ENCODE measurements at places on chromosomes 7 and 10.

DNA sequence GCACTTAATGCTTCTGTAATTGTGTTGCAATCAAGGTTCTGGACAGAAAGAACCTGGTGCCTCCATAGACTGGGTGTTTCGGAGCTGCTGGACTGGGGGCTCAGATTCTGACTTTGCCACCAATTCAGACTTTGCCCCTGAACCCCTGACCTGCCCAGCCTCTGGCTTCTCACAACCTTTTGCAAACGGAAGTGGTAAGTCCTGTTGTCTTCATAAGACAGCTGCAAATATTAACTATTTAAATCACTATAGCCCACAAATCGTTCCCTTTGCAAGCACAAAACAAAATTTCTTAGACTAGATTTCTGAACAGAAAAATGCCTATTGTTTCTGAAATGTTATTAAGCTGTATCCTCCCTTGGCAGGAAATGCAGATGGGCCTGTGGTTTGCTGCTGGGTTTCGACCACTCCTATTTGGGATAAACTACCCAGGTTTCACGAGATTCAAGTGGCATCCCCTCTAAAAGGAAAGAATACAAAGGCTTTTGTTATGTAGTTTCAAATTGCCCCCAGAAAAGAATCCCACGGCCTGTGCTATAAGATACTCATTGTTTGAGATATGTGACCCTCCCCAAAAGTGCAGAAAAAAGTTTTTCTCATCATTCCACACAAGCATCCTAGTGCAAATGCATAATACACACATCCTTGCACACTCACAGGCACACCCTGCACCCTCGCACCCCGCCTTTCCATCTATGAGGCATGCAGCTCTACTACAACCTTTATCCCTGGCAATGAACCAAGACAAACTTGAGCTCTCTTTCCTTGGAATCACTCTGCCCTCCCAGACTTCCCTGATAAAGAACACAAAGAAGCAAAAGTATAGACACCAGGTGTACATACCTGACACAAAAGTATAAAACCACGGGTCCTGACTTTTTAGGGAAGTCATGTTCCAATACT, 209.1 kb downstream of the PRPF18 start:
- no peak for DNase-seq

- no peak for DNase-seq
Observed at GRCh38 chr7:127907110-127908040, 123.9 kb downstream of the LRRC4 start.

- no peak for DNase-seq
Observed at GRCh38 chr7:5567790-5568189, 144.2 kb upstream of the TNRC18 start.

- no peak for DNase-seq
Observed at GRCh38 chr7:101960985-101961708, 143.7 kb downstream of the CUX1 start.

- no peak for DNase-seq
Observed at GRCh38 chr7:83494683-83495082, 154.3 kb downstream of the SEMA3E start.

GRCh38 chr10:22326145-22326702, 5.3 kb downstream of the BMI1 start:
- no peak for DNase-seq

DNA sequence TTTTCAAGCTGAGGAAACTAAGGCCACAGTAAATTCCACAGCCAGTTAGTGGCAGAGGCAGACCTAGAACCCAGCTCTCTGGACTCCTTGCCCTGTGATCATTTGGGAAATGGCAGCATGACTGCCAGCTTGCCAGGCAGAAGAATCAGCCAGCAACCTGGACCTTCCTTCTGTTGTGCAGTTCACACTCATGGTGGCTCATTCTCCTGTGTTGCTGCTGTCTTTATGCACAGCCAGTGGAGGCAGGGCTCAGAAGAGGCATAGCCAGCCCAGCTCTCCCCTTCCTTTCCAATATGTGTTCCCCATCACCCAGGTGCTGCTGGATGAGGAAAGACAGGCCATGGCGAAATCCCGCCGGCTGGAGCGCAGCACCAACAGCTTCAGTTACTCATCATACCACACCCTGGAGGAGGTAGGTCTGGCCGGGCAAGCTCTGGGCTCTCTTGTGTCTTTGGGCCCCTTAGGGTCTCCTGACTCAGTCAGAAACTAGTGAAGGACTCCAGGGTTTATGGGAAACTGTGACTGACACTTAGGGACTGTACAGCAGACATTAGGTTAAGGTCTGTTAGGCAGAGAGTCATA, 14.8 kb downstream of the CPA5 start:
- DNase-seq = no peak

DNA sequence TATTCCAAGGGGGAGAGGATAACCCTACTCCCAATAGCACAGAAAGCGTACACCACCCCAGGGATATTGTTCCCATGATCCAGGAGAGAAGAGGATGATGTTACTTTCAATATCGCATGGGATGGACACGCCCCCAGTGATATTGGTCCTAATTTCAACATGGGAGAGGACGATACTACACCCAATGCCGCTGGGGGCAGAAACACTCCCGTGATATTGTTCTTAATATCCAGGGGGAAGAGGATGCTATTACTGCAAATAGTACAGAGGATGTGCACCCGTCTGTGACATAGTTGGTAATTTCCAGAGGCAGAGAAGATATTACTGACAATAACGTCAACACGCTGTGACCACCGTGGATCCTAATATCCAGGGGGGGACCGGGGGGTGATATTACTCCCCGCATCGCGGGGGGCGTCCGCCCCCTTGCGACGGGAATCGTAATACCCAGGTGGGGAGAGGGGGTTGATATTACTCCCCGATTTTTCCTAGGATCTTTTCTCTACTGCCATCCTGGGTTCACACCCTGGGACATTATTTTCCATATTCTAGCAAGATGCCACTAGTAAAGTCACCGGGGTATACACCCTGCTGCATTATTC, 16.6 kb downstream of the MEIG1 start:
- no peak for DNase-seq

DNA sequence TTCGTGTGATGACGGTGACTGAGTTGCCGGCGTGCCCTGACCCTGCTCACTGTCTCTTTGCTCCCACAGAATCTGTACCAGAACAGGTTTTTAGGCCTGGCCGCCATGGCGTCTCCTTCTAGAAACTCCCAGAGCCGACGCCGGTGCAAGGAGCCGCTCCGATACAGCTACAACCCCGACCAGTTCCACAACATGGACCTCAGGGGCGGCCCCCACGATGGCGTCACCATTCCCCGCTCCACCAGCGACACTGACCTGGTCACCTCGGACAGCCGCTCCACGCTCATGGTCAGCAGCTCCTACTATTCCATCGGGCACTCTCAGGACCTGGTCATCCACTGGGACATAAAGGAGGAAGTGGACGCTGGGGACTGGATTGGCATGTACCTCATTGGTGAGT, 199.2 kb downstream of the HECW1 start:
- DNase-seq = no peak

DNA sequence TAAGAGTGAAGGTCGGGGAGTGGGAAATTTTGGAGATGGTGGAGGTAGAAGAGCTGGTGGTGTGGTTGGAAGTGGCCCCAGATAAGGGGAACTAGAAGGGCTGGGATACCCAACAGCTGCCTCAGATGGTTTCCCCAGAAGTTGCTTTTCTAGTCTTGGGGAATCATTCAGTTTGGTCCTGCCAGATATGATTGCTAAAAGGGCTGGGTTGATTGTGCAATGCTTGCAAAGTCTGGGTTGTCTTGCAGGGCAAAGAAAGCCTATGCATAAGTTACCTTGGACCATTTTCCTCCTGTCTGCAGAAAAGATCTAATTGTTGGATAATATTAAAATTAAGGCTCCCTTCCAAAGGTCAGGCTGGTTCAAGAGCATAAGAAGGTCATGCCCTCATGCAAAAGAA, 213.8 kb upstream of the ZNF804B start:
- no peak for DNase-seq
